Cardiac fibroblast (primary cell): ENCODE measurements at places on chromosomes 4 and X.
A peak's percentile ranks its signal among the peaks of the same experiment; 100 is the strongest.

GRCh38 chr4:4439782-4440181, 52.9 kb downstream of the NSG1 start:
- DNase-seq, result no peak

GRCh38 chr4:15717657-15718416, 15.0 kb downstream of the BST1 start:
- no peak for DNase-seq

GRCh38 chr4:152708361-152708760, 28.6 kb upstream of the TMEM154 start:
- DNase-seq, result no peak

GRCh38 chr4:112348488-112349158, 51.5 kb downstream of the ALPK1 start:
- DNase-seq, result peak; percentile 79

- no peak for DNase-seq
Observed at GRCh38 chr4:163587867-163588266, 93.4 kb downstream of the TMA16 start.

- peak; percentile 84 for DNase-seq
Observed at GRCh38 chr4:153409412-153409811, 56.7 kb upstream of the TMEM131L start.

- no peak for DNase-seq
Observed at GRCh38 chr4:7460566-7460965, 25.8 kb upstream of the PSAPL1 start.

GRCh38 chr4:73187325-73187724, 71.3 kb downstream of the ANKRD17 start:
- peak; percentile 38 for DNase-seq

- DNase-seq, result no peak
Observed at GRCh38 chr4:107065201-107065600, 29.1 kb upstream of the DKK2 start.

- DNase-seq, result no peak
Observed at GRCh38 chr4:40749717-40750460, at the start of gene NSUN7. Gene NSUN7, plus strand, starts transcription at chr4:40749955. Its CDS starts 739 bp downstream, at chr4:40750694.

GRCh38 chrX:49949961-49950360, 27.6 kb downstream of the CLCN5 start:
- no peak for DNase-seq

DNA sequence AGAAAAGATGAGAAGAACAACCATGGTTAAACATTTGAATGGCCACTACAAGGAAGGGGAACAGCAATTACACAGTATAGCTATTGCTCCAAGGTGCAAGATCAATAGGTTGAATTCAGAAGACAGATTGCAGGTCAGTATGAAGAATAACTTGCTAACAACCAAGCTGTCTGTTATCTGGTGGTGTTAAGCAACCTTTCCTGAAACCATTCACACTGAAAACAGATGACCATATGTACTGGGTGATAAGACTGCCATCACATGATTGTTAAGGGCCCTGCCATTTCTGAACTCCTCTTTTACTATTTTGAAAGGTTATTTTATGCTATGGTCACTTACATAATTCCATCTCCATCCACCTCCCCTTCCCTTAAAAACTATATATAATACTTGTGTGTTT, 6.8 kb downstream of the GABRA3 start:
- no peak for DNase-seq

DNA sequence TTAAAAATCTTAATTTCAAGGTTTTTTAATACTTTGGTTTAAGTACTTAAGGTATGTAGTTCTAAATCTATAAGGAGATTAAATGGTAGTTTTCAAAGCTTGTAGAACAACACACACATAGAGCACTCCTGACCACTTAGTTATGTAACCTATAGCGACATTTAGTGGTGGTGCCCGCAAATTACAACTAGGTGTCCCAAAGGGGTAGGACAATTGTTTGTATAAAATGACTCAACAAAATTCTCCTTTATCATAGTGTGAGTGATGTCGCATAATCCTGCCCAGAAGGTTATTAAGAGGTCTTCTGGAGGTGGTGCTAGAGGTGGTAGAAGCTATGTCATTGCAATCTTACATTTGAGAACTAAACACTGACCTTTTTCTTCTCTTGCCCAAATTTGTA, 373.0 kb upstream of the RASGEF1B start:
- DNase-seq, result peak; percentile 82

DNA sequence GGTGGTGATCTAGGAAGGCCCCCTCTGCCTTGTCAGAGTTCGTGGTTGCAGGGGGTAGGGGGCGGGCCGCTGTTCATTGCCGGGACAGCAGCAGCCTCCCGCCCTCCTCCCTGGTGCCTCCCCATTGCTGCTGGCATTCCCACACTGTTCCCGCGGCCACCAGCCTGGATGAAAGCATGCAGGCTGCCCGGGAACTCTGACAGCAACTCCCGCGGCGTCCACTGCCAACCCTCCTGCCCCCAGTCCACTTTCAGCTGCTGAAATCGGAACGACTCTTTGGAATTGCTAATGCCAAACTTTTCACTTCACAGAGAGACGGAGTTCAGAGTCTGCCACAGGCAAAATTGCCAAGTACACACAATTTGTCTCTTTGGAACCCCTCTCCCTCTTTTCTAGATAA, 121.9 kb downstream of the BEND2 start:
- DNase-seq, result no peak

GRCh38 chrX:68931345-68931744, 102.5 kb downstream of the EFNB1 start:
- DNase-seq, result peak; percentile 46

- DNase-seq, result peak; percentile 41
Observed at GRCh38 chr4:98092833-98093439, 50.3 kb downstream of the STPG2 start.
